T follicular helper cell (primary cell): ENCODE measurements at places on chromosomes 13 and 19.
A peak's percentile ranks its signal among the peaks of the same experiment; 100 is the strongest.

DNA sequence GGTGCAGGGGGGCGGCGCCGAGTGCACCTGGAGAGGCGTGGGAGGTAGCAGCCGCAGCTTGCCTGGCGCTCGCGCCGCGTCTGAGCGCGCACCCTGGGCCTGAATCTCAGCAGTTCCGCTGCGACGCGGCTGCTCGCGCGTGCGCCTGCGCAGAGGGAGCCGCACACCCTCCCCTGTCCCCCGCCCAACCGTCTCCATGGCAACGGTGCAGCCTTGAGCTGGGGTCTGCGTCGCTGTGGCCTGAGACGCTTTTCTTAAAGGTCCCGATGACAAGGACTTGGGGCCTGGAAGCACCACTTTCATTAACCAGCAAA lies at the start of gene PNMA8B:
TSS of gene PNMA8B (minus strand) at position 82 of the 314 bp plus-strand sequence. CDS start 402 bp downstream, outside the sequence.
- peak; percentile 27 for DNase-seq

- no peak for DNase-seq
These were observed 191.3 kb downstream of the KLF5 start for GRCh38 chr13:73250061-73250460.

DNA sequence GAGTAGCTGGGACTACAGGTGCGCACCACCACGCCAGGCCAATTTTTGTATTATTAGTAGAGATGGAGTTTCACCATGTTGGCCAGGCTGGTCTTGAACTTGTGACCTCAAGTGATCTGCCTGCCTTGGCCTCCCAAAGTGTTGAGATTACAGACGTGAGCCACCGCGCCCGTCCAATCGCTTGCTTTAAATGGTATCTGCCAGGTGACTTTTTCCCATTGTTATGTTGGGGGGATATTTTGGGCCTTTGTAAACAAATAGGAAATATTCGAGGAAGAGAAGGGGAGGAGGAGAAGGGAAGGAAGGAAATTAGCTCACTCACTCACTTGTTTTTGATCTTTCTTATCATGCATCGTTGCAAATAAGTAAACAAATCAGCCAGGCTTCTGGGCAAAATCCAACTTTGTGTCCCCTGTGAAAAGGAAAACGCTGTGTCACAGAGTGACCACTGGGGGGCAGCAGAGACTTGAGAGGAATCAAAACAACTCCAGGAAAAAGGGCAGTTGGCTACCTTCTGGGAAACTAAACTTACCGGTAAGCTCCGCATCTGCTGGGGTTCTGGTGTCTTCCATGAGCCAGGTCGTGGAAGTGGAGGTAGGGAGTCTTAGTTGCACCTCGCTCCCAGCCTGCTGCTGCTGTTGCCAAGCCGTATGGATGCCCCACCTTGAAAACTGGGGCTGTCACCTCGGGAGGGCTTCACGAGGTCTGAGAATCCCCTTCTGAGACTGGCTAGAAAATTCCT lies 9.3 kb upstream of the RANBP3 start:
- DNase-seq, result peak; percentile 50

GRCh38 chr19:10729411-10729810 lies 11.5 kb downstream of the DNM2 start:
- no peak for DNase-seq

DNA sequence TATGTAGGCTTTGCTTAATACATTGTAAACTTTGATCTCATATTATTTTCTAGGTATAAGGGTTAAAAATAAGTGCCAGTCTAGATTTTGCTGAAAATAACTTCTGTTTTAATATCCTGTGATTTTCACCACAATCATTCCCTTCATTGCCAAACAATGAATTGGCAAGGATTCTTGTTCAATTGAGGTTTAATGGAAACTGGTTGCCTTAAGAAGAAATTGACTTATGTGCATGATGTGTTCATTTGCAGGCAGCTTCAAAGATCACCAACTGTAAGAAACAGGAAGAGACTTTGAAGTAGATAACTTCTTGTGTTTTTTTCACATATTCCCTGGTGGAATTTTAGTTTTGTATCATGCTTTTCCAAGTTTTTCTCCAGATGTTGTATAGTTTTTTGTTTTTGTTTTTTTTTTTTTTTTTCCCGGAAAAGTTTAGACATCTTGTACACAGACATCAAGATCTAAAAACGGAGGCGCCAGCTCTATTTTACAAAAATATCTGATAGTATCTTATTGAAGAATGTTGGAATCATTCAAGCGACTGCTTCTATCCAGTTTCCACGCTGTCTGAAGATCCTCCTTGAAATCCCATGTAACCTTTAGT lies 108.3 kb downstream of the POSTN start:
- DNase-seq, result no peak

GRCh38 chr13:24648983-24649687 lies 31.1 kb upstream of the ATP12A start:
- no peak for DNase-seq

GRCh38 chr19:40339018-40339728 lies 9.0 kb downstream of the C19orf47 start:
- no peak for DNase-seq

- no peak for DNase-seq
These were observed 8.2 kb downstream of the RASGRP4 start for GRCh38 chr19:38417544-38418506.

- no peak for DNase-seq
These were observed 25.2 kb downstream of the CPT1C start for GRCh38 chr19:49716154-49716553.

GRCh38 chr13:30091691-30092090 lies 215.7 kb downstream of the KATNAL1 start:
- no peak for DNase-seq

- no peak for DNase-seq
These were observed 109.6 kb upstream of the SERP2 start for GRCh38 chr13:44263751-44264620.

DNA sequence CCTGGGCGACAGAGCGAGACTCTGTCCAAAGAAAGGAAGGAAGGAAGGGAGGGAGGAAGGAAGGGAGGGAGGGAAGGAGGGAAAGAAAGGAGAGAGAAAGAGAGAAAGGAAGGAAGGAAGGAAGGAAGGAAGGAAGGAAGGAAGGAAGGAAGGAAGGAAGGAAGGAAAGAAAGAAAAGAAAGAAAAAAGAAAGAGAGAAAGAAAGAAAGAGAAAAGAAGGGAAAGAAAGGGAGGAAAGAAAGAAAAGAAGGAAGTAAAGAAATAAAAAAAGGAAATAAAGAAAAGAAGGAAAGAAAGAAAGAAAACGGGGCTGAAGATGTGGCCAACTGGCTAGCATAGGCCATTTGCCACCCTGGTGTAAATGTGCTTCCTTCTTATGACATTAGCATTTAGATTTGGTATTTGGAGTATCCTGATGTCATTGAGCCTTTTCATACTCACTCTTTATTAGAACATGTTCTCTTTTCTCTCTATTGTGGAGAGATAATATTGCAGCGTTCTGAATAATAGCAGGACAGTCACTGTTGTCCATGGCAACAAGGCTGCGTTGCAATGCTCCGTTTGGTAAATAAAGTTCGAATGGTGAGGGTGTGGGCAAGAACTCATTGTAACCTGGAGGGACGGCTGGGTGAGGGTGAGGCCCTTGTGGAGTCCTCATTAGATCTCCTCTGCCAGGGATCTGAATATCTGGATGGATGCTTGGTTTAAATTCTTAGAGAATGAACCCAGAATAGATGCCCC lies 173.9 kb upstream of the UBL3 start:
- no peak for DNase-seq

GRCh38 chr13:87884884-87885283 lies 213.7 kb downstream of the SLITRK5 start:
- DNase-seq, result no peak

DNA sequence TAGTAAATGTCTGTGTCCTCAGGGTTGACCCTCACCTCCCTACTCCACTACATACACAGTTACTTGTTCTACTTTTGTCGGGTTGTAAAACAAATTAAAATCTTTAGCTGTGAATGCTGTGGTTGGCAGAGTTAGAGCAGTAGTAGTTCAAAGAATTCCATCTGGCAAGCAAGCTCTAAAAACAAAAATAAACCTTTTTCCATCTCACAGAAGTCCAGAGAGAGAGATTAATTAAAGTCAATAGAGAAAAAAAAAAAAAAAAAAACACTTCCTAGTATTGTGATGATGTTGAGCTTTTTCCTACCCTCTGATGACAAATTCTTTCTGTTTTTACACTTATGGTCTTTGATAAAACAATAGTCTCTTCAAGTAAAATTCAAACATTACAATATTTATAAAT lies 338.4 kb downstream of the PCDH17 start:
- no peak for DNase-seq

- DNase-seq, result no peak
These were observed 1.6 kb upstream of the DIRAS1 start for GRCh38 chr19:2722541-2723344.

GRCh38 chr13:113920606-113921286 lies 53.1 kb downstream of the C13orf46 start:
- DNase-seq, result no peak

- DNase-seq, result no peak
These were observed 583 bp upstream of the ZNF480 start for GRCh38 chr19:52296400-52296772.

- no peak for DNase-seq
These were observed 9.2 kb upstream of the ZNF358 start for GRCh38 chr19:7506385-7507328.

DNA sequence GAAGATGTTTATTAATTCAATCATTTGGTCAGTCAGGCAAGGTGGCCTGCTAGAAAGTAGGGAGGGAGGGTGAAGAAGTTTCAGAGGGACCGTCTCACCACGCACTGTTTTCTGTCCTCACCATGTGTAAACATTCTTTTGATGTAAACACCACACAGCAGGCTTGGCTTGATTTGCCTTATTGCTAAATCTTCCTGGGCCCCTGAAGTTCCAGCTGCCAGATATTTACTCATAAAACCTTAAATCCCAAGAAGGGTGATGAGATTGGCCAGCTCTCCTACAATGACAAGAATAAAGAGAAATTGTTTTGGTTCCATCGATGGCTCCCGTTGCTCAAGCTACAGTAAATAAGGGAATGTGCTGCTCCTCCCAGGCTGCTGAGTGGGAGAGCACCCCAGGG lies 198.2 kb upstream of the TMTC4 start:
- DNase-seq, result no peak

DNA sequence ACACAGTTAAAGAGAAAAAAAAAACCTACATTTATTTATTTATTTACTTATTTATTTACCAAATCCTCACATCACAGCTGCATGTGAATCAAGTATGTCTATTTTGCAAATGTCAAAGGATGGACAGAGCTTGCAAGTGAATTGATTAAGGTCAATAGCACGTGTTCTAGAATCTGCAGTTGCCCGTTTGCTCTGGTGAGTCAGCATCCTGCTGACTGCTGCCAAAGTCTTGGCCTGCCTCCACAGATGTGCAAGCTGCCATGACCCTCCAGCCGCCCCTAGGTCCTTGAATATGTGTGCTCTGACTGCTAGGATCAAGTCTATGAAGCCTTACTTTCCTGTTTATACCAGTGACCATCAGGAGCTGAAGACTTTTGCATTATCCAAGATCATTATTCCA lies 320.6 kb downstream of the GPC5 start:
- DNase-seq, result no peak

- no peak for DNase-seq
These were observed 128.9 kb downstream of the B3GLCT start for GRCh38 chr13:31328549-31329235.

DNA sequence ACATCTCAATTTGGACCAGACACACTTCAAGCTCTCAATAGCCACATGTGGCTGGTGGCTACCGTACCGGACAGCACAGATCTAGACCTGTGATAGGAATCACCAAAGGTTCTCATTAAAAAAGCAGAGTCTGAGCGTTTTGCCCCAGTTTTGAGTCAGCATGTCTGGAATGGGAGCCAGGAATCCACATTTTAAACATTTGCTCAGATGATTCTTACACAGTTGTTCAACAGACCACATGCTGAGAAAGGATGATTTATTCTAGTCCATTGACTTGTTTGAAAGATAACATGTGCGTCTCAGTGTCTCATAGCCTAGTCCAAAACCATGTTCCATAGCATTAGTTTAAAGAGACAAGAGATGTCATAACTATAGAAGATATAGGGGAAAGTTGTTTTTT lies 53.4 kb downstream of the FLT3 start:
- DNase-seq, result no peak

DNA sequence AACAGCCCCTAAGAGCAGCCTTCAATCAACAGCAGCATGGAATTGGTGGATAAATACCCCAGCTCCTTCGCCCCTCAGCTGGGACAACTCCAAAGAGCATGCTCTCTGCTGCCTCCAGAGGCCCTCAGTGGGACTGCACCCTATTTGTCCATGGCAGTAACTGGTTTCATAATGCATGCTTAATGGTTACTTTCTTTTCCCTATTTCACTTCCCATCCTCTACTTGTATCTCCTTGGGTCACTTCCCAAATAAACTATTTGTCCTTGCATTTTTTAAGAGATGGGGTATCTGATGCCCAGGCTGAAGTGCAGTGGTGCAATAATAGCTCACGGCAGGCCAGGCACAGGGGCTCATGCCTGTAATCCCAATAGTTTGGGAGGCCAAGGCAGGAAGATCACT lies 13.5 kb upstream of the TPM4 start:
- DNase-seq, result peak; percentile 56

GRCh38 chr13:50396001-50396400 lies 380.8 kb downstream of the KCNRG start:
- DNase-seq, result no peak
